ENCODE measurements at places on chromosomes 3 and 15.

DNA sequence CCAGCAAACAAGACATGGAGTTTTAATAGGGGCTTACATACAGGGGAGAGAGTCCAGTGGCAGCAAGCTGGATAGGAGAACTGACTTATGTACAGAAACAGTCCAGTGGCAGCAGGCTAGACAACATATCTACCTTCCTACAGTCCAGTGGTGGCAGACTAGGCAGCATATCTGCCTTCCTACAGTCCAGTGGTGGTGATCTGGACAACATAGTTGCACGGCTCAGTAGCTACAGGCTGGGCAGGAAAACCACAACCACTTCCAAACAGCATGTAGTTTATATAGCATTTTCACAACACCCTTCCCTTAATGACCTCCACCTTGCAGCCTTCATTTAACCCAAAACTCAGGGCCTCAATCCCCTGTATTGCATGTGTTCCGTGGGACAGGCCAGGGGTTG, 181.3 kb upstream of the EIF1B start:
- DNase-seq: no peak

GRCh38 chr15:45521596-45522327, 793 bp downstream of the SLC30A4 start:
- DNase-seq: no peak

DNA sequence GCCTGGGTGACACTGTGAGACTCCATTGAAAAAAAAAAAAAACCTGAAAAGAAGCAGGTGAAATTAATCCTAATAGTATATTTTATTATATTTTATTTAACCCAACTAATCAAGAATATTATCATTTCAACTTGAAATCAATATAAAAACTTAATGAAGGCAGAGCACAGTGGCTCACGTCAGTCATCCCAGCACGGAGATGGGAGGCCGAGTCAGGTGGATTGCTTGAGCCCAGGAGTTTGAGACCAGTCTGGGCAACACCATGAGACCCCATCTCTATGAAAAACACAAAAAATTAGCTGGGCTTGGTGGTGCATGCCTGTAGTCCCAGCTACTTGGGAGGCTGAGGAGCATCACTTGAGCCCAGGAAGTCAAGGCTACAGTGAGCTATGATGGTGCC, 33.3 kb upstream of the SLC41A3 start:
- DNase-seq: no peak

DNA sequence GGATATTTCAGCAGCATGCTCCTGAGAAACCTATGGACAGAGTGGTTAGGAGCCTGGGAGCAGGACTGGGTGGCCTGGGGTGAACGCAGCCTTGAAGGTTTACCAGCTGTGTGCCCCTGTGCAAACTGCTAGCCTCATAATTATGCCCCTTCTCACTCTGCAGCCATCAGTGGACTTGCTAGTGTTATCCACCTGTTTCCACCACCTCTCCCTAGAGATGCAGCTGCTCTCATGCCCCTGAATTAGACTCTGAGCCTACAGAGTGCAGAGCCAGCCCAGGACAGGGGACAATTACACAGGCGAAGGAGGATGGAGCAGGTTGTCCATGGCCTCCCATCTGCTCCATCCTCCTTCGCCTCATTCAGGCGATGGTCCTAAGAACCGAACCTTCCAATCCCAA, 175.9 kb downstream of the ATP10A start:
- DNase-seq: no peak

All from activated T-cell treated with anti-CD3 and anti-CD28 coated beads for 4 hours (primary cell).